ENCODE measurements at places on chromosomes 5 and 9.

GRCh38 chr5:55172051-55172899, 702 bp downstream of the CDC20B start:
- DNase-seq: peak; percentile 75

GRCh38 chr9:136975644-136976043, 1.7 kb upstream of the PTGDS start:
- no peak for DNase-seq

DNA sequence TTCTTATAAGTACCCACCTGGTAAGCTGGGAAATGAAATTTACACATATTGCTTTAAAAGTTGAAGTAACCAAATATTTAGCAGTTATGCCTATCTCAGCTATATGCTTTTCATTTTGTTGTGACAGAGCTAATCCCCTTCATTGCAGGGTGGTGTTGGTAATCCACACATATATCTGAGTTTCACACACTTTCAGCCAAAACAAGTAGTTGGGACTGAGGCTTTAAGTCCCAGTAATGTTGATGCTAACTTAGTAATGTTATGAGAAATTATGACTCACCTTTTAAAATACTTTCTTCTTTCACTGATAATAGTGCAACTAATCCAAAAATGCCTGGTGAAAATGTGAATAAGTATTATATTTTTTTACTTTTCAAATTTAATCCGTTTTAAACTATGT, 19.2 kb upstream of the RICTOR start:
- DNase-seq: no peak

DNA sequence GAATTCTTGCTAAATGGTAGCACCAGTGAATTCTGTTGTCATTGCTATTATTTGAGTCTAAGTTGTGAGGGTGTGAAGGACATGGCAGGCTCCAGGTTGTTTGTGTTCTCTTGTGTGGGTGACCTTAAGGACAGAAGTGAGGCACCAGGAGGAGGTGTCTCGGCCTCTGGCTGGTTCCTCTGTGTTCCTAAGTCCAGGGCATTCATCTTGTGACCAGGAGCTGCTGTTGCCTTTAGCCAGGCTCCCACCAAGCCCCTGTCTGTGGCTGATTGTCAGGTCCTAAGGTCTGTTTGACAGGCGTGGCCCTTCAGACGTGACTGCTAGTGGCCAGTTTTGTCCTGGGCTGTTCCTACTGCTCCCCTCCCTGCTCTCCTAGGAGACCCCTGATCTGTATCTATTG, 89.4 kb downstream of the ANGPTL2 start:
- no peak for DNase-seq

DNA sequence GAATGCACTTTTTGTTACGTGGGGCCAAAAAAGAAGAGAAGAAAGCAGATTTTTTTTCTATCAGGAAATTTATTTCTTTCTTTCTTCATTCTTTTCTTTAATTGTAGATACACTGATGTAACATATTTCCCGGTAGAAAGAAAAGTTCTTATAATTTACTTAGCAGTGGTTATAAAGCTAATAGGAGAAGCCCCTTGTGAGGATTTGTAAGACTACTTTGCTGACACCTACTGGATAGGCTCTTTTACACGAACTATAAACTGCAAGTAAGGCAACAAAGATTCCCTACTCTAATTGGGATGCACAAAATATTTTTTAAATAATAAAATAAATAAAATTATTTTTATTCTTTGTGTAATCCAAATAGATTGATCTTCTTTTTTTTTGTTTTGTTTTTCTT, 284.4 kb downstream of the DNAH5 start:
- no peak for DNase-seq

DNA sequence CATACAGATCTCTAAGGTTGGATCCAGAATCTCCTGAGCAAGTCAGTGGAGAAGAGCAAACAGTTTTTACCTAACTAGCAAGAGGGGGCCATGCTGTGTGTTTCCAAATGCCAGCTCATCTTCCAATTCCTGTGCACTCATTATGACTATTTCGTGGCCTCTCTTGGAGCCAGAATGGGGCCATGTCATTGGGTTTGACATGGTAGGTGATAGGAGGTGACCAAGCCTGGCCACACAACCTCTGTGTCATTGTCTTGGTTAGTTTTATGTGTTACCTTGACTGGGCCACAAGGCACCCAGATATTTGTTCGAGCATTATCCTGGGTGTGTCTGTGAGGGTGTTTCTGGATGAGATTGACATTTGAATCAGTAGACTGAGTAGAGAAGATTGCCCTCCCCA, 206.2 kb downstream of the HSPA4 start:
- DNase-seq: no peak

- DNase-seq: no peak
Measured at GRCh38 chr9:94584555-94584954, 9.1 kb downstream of the FBP2 start.

- DNase-seq: no peak
Measured at GRCh38 chr5:6634306-6634705, 1.1 kb downstream of the SRD5A1 start.

- DNase-seq: no peak
Measured at GRCh38 chr5:168978015-168978414, 322.9 kb downstream of the SLIT3 start.

DNA sequence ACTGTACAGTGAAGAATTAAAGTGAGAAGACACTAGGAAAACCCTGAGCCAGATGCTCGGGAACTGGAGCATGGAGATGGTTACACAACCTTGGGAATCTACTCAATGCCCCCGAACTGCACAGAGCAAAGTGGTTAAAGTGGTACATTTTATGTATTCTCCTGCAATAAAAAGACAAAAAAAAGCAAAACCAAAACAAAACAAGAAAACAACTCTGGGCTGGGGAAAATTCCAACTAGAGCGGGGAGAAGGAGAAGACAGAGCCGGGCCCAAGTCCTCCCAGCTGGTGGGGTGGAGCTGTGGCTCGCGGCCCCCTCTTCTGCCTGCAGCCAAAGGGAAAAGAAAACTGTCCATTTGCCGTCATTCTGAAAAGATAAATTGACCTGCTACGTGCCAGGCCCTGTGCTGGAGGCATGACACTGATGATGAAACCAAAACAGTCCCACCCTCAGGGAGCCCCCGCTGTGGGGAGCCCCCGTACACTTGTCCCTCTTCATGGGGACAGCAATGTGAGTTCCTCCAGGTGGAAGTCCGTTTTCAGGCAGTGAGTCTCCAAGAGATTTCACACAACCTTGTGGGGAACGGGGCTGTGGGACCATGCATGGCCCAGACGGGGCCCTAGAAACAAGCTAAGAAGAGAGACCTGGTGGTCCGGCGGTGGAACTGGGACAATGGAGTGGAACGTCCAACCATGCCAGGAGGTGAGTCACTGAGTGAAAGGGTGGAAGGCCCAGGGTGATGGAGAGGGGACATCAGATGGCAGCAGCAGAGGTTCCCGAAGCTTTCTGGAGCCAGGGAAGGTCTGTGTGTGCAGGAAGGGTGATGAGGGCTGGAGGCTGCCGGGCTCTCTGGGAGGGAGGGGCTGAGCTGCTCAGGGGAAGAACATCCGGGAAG, 114.8 kb upstream of the COL5A1 start:
- DNase-seq: no peak

GRCh38 chr9:121681404-121681803, 30.0 kb downstream of the DAB2IP start:
- no peak for DNase-seq

- DNase-seq: no peak
Measured at GRCh38 chr9:72614067-72614466, 92.7 kb downstream of the TMC1 start.

- DNase-seq: no peak
Measured at GRCh38 chr5:175494264-175495183, 16.2 kb downstream of the SFXN1 start.

DNA sequence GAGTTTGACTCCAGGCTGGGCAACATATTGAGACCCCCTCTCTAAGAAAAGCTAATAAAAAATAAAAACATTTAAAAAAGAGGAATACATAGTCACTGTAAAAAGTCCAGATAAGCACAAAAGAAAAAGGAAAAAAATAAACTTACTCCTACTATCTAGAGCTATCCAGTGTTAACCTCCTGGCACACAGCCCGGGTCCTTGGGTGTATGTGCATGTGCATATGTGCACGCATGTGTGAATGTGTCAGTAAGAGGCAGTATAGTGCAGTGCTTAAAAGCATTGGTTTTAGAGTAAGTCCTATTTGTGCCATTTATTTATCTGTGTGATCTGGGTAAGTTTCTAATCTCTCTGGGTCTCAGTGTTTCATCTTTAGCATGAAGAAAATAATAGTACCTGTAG, 26.7 kb downstream of the FAM219A start:
- DNase-seq: no peak

DNA sequence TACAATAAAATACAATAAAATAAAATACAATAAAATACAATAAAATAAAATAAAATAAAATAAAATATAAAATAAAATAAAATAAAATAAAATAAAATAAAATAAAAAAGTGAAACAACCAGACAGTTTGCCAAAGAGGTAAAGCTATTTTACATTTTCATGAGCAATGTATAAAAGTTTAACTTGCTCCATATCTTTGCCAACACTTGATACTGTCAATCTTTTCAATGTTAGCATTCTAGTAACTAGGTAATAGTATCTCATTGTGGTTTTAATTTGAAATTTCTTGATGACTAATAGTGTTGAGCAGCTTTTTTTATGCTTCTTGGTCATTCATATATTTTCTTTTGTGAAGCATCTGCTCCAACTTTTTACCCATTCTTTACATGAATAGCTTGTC, 17.3 kb downstream of the TTC33 start:
- no peak for DNase-seq

DNA sequence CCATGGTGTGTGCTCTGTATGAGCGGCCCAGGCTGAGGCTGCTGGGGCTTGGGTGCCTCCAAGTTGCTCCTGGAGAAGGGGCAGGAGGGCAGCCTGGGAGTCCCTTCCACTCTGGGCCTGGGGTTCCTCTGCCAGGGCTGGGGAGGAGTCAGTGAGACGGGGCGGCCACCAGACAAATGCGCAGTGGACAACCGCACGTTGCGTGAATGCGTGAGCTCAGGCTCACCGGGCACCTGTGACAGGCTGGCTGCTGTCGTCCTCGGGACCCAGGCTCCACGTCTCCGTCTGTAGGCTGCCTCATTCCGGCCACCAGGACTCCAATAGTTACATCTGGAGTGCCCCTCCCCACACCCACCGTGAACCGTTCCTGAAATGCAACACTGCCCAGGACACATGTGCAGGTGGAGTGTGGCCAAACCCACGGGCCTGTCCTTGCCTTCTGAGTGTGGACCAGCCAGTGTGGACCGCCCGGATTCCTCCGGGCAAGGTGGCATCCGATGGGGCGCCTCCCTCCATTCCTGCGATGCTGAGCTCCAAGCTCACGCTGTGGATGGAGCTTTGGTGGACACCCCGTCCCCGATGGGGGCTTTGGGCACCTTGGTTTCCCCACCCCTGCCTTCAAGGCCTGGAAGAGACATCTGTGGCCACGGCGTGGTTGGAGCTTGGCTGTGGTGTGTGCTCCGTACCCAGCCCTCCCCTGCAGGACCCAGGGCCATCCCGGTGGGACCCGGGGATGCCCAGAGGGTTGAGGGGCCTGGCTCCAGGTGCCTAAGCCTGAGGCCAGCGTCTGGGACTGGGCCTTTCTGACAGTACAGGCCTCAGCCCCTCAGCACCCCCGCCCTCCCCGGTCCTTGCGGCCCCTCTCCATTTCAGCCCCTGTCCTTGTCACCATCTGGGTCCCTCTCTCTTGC, 34.0 kb upstream of the RXRA start:
- no peak for DNase-seq

DNA sequence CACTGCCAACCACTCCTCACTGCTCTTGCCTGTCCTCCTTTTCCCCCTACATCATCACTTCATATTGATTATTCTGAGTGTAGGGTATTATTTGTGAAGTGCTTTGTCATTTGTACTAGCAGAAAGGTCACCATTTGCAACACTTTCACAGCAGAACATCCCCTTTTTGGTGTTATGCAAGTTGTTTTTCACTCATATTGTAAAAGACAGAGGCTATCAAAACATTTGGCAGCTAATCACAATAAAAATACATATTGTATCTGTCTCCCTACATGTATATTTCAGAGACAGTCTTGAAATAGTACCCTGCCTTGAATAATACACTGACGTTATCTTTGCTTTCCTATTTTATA, 82.3 kb downstream of the ANXA1 start:
- no peak for DNase-seq

DNA sequence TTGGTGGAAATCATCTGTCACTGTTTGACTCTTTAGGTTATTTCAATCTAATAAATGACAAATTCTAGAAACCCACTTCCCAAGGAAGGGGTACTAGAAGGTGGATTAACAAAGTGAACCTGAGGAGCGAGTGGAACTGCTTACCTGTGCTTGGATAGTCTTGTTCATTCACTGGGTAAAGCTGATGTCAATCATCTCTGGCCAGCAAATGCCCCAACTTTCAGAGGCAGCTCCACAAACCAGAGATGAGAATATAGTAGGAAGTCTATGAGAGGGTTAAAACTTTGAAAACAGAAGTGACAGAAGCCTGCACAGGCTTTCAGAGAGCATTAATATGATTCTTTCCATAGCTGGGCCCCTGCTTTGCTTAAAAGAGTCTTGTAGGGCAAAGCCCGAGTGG, 7.3 kb upstream of the FOXE1 start:
- no peak for DNase-seq

GRCh38 chr9:93697352-93698139, 121.2 kb downstream of the PHF2 start:
- no peak for DNase-seq

DNA sequence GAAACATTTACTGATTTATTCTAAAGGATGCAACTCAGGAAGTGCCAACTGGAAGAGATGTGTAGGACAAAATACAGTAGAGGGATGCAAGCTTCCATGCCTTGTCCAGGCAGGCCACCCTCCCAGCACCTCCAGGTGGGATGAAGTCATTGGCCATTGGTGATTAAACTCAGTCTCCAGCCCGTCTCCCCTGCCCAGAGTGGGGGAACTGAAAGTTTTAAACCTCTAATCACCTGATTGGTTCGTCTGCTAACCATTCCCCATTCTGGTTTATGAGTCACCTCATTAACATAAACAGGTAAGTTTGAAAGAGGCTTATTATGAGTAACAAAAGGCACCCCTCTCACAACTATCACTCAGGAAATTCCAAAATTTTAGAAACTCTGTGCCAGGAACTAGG, 8.1 kb downstream of the TNFAIP8 start:
- DNase-seq: no peak

DNA sequence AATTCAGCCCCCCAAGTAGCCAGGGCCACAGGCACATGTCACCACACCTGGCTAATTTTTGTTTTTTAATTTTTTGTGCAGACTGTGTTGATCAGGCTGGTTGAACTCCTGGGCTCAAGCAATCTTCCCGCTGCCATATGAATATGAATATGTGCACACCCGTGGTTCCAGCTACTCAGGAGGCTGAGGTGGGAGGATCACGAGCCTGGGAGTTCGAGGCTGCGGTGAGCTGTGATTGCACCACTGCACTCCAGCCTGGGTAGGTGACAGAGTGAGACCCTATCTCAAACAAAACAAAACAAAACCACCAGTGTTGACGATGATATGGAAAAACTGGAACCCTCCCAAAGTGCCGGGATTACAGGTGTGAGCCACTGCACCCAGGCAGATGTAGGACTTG, 32.0 kb downstream of the EHMT1 start:
- no peak for DNase-seq

- no peak for DNase-seq
Measured at GRCh38 chr5:153937661-153938060, 101.0 kb downstream of the FAM114A2 start.

- DNase-seq: no peak
Measured at GRCh38 chr5:58793888-58794657, 211.2 kb downstream of the RAB3C start.

GRCh38 chr9:2117527-2117926, 102.4 kb downstream of the SMARCA2 start:
- DNase-seq: no peak
